ENCODE measurements at places on chromosomes 5 and 9.

GRCh38 chr9:5422276-5422675 is 15.4 kb downstream of the PLGRKT start:
- no peak for DNase-seq

DNA sequence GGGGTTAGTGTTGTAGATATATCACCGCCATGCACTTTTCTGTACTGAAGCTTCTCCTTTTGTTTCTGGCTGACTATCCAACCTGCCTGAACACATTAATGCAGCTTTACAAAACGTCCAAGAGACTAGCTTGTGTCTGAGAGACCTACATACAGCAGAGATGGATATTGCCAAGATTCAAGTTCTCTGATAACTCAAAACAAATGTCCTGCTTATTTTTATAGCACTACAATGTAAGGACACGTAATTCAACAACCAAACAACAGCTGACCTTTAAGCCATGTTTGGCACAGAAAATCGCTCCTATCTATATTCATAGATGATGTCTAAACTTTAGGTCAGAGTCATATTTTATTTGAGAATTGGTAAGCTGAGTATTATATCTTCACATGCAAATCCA is 76.2 kb upstream of the NTRK2 start:
- DNase-seq, result no peak

GRCh38 chr5:124064956-124065355 is 553.0 kb downstream of the CSNK1G3 start:
- DNase-seq, result no peak

DNA sequence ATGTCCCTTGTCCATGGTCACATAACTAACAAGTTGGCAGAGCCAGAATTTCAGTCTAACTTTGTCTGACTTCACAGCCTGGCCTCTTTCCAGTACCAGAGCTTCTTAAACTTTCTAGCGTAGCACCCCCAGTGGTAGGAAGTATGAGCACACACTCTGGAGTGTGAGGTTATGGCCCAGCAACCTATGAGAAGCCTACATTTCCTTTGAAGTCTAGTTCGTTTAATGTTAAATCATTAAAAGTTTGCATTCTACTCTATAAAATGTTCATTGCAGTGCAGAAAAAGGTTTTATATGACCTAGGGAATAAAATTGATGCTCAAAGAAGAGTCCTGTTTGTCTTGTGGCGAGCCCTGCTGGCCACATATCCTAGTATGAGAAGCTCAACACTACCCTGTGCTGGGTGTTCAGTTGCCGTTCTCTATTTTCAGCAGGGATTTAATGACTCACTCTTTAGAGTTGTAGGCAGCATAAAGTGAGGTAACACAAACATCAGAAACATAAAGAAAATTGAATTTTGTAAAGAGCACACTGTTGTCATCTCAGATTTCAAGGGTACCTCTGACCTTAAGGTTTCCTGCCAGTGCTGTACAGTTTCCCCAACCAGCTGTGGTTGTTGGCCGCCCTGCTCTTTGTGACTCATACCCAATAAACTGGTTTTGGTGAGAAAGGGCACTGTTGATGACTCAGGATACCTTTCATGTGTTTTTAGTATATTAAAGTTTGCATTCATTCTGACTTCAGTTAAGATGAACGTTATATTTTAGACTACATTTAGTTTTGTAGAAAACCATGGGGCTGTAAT is 14.3 kb downstream of the MCCC2 start:
- DNase-seq, result peak; percentile 48

GRCh38 chr9:14221558-14221957 is 92.4 kb downstream of the NFIB start:
- no peak for DNase-seq

GRCh38 chr9:26789959-26790358 is 102.6 kb downstream of the CAAP1 start:
- no peak for DNase-seq

DNA sequence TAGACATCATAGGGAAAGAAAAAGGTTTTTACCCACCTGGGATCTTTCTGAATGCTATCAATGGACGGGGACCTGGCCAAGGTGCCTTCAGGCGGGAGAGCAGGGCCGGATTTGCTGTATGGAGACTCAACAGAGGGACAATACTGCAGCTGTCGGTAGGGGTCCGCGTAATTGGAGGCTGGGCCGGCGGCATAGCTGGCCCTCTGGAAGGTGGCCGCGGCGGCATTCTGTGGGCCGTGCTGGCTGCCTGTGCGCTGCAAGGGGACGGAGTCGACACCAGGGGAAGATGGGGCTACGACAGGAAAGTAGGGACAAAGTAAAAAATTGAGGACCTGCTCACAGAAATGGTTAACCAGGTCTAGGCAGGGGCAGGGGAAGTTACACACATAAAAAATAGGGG is 557.9 kb downstream of the CTNND2 start:
- DNase-seq, result no peak

GRCh38 chr9:79572608-79573411 is 1.0 kb downstream of the TLE4 start:
- DNase-seq, result no peak

DNA sequence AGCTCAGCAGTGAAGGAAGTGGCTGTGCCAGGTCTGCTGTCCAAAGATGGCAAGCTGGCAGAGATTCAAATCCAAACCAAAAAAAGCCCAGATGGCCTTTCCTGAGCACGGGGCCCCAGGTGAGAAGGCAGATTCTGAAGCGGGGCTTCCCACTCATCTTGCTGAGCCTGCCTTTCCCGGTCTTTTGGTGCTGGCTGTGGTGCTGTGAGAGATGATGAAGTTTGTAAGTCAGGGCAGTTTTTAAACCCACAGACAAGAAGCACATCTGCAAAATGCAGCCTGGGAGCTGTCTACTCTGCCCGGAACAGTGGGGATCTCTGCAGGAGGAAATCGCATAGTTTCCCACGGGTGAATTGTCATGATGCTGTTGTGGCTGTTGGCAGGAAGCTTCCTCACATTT is 85.0 kb upstream of the IRX4 start:
- no peak for DNase-seq

DNA sequence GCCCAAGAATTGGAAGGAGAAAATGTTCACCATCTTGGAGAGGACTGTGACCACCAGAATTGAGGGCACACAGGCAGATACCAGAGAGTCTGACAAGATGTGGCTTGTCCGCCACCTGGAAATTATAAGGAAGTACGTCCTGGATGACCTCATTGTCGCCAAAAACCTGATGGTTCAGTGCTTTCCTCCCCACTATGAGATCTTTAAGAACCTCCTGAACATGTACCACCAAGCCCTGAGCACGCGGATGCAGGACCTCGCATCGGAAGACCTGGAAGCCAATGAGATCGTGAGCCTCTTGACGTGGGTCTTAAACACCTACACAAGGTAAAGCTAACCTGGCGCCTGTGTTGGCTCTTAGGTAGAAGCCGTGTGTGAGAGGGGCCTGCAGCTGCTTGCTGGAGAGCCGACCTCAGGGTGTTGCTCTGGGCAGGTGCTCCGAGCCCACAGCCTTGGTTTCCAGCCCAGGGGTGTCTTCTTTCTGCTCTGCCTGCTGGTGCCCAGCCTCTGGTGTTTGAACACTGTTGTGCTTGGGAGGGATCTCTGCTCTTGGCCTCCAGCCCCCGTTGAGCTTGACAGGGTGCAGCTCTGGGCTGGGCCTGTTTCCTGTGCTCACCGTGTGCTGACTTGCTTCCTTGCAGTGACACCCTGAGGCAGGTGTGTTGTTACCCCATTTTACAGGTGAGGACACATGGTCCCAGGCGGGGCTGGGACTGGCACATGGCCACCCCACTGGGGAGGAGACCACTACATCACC is 10.9 kb downstream of the EXOC3 start:
- DNase-seq, result no peak

GRCh38 chr5:96278981-96279380 is 154.1 kb downstream of the PCSK1 start:
- DNase-seq, result no peak

DNA sequence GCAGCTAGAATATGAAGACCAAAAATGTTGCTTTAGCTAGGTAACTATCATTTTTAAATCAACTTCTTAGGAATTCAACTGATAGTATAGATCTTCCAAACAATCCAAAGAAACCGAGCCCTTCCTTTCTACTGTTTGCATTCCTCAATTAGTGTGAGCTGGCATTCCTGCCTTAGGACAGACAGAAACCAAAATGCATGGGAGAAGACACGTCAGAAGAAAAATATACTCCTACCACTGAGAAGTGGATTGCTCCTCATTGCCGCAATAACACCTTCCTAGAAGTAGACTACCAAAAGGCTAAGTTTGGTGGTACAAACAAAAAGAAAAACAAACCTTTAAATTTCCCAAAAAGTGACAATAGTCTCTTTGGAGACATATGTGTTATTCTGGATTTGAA is 440.0 kb downstream of the SEMA5A start:
- no peak for DNase-seq

- no peak for DNase-seq
Measured at GRCh38 chr5:91487420-91487819, 104.3 kb upstream of the ARRDC3 start.

DNA sequence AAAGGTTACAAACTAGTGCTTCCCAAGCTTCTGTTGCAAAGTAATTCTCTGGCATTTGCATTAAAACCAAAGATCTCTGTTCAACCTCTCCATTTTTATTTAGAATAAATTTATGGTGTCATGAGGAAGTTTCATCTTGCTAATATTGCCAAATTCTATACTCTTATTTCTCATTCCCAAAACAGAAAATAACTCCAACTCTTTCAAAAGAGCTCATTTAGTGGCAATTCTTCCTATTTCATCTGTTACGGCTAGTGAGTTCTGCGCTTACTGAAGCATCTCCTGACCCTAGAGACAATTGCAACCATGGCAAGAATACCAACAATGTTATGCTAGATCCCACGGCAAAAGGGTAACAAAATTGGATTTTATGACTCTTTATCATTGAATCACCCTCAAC is 97.0 kb downstream of the HINT1 start:
- no peak for DNase-seq

DNA sequence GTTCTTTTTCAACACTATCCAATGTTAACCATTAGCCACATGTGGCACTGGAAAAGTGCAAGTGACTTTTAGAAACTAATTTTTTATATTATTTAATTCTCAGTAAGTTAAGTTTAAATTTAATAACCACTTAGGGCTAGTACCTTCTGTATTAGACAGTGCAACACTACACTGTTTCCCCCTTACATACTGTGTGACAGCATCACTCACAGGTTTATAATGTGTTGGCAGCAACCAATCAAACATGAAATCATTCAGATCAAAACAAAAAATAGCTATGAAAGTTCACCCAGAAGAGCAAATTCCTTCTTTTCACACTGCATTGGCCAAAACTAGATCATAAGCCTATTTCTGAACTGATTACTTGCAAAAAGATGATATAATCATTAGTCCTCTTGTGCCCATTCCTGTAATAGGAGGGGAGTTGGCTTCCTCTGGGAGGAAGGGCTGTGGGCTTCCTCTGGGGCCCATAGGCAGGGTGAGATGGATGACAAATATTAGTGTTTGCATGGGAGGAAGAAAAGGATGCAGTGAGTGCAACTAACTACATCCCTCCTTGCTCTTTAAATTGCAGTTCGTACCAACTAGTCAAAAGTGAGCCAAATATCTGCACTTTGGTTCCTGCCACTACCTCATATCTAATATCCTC is 708.1 kb upstream of the RGMB start:
- DNase-seq, result no peak

GRCh38 chr9:2163231-2163885 is 148.2 kb downstream of the SMARCA2 start:
- no peak for DNase-seq

DNA sequence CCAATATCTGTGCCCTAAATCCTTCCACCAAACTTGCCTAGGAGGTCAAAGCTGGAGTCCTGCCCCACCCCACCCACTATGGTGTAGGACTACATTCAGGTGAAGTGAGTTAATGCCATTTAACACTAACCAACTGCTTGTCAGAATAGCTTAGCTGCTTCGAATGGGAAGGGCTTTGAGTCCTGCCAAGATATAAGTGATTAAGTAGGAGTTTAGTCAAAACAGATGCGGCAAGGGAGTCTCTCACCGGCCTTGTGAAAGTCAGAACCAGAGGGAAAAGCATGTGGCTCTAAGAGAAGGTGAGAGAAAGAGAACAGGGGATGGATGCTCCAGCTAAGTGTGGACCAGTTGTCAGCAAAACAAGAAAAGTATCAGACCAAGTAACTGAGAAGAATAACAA is 132.6 kb downstream of the SPOCK1 start:
- no peak for DNase-seq

DNA sequence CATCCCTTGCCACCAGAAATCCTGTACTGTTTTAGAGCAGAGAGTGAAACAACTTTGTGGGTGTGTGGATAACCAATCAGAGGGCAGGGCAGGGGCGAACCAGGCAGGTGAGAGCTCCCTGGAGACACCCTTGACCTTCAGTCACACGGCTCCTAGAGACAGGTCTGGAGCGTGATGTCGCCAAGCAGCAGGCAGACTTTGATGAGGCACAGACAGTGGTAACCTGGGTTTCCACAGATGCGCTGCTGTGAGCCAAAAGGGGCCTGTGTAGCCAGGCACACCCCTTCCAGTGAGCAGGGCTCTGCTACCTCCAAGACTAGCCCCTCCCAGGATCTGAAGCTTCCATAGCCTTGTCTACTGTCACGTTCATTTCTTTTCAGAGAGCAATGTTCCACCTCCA is 317.8 kb upstream of the ADCY2 start:
- DNase-seq, result no peak

DNA sequence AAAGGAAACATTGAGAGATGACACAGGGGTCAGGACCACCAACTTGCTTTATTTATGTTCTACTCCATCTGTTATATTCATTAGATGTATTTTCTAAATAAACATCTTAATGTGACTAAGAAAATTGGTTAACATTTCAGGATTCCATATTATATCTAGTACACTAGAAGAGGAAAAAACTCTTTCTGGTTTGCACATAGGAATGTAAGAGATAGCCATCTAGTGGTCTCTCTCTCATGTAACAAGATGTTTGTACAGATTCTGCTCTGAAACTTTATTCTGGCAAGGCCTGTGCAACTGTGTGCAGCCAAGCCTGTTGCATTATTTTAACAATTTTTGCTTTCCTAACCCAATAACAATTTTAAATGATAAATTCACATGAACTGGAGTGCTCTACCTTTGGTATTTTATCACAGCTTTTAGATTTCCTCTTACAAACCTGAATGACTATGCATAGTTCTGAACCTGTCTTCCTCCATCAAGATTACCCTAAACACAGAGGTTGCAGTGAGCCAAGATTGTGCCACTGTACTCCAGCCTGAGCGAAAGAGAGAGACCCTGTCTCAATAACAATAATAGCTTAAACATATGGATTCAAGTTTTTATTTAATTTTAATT is 148.2 kb downstream of the GIN1 start:
- no peak for DNase-seq

- DNase-seq, result no peak
Measured at GRCh38 chr5:136484808-136485325, 119.5 kb upstream of the TRPC7 start.

DNA sequence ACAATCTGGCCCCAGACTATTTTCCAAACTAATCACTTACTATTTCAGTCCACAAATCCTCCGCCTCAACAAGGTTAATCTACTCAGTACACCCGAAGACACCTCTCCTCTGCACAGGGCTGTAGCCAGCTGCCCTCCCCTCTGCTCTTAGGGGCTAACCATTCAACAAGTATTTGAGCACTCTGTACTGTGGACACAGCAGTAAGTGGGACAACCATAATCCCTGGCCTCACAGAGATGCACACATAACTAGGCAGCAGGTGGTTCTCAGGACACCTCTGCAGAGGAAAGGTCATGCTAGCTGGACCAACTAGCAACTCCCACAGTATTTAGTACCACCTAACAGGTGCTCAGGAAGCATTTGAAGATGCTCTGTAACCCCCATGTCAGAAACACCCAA is 5.5 kb downstream of the CAMSAP1 start:
- no peak for DNase-seq
